Suppressor macrophage treated with lipopolysaccharide for 4 hours (primary cell): ENCODE measurements at places on chromosomes 2 and 18.

DNA sequence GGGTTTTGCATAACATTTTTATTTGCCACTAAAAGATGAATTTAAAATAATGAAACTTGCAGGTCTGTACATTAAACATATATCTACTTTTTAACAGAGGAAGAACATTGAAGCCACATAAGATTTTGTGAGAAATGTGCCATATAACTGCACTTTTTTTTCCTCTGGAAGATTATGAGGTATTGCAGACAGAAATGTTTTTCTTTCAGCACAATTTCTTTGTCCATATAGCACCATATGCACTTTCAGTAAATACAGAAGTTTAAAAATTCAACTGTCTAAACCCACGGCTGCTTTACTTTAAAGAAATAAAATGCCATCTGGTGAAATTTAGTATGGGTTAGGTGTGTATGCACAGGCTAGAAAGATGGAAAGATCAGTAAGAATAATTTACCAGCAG is 470 bp upstream of the FAP start:
- DNase-seq = no peak

DNA sequence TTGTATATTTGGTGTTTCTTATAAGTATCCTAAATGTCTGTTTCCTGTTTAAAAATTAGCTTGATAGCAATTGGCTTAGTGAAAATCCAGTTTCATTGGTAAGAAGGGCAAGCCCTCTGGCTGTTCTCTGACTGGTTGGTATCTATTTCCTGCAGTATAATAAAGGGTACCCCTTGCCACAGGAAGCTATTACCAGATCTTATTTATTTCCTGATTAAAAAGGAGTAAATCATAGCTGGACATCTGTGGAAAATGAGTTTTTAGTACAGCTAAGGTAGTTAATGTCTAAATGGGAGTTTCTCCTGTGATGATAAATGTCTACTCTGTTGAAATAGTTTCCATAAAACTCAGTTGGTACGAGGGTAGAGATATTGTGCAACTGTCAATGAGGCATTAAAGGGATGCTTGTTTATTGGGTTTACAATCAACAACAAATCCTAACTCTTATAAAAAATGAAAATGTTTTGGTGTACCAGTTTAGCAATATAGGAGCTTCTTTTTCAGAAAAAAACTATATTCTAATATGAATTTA is 58.7 kb downstream of the FASTKD2 start:
- DNase-seq = no peak

DNA sequence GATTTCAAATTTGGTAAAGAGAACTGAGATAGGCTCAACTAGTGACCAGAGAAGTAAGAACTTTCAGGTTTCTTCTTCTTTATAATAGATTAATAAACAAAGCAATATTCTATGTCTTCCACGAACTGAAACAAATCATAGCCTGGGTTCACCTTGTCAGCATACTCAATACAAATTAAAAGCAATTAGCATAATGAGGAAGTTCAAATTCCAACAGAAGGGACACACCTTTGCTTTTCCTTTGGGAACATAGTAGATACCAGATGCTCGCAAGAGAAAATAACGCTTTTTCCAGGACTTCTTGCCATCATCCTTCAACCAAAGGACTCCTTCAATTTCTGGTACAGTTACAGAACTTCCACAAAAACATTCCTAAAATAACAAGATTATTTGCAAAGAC is 79.9 kb downstream of the RAPH1 start:
- no peak for DNase-seq

GRCh38 chr2:29334706-29335105 is 219.5 kb downstream of the CLIP4 start:
- no peak for DNase-seq
